Effector memory CD8-positive, alpha-beta T cell (primary cell): ENCODE measurements at places on chromosomes 4 and X.
A peak's percentile ranks its signal among the peaks of the same experiment; 100 is the strongest.

GRCh38 chr4:150283689-150284088, 205.4 kb downstream of the DCLK2 start:
- no peak for DNase-seq

DNA sequence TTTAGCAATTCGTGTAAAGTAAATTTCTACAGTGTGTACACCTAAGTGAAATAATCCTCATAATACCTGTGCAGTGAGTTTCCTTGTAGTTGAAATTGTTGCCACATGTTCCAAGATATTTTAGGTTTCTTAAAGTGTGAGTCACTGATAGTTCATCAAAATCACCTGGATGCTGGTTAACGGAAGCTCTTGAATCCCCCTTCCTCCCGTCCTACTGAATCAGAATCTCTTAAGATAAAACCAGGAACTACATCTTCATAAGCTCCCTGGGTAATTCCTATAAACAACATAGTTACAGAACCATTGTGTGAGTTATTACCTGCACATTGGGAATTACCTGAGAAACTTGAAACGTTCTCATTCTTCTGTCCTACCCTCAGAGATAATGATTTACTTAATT, 197.4 kb upstream of the HS3ST1 start:
- DNase-seq: no peak

- DNase-seq: no peak
Measured at GRCh38 chrX:618761-619450, 11.7 kb upstream of the SHOX start.

- DNase-seq: no peak
Measured at GRCh38 chr4:167025670-167026069, 208.6 kb downstream of the SPOCK3 start.

DNA sequence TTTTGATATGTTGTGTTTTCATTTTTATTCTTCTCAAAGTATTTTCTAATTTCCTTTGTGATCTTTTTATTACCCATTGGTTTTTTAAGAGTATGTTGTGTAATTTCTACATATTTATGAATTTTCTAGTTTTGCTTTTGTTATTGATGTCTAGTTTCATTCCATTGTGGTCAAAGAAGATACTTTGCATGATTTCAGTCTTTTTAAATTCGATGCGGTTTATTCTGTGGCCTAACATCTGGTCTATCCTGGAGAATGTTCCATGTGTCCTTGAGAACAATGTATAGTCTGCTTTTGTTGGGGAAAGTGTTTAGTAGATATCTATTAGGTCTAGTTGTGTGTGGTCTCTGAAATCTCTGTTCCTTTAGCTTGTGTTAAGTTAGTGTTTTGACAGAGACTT, 46.2 kb downstream of the PPEF1 start:
- DNase-seq: no peak

GRCh38 chrX:85419293-85419692, 39.8 kb upstream of the POF1B start:
- DNase-seq: no peak

- DNase-seq: no peak
Measured at GRCh38 chr4:143488687-143489086, 24.8 kb upstream of the SMARCA5 start.

DNA sequence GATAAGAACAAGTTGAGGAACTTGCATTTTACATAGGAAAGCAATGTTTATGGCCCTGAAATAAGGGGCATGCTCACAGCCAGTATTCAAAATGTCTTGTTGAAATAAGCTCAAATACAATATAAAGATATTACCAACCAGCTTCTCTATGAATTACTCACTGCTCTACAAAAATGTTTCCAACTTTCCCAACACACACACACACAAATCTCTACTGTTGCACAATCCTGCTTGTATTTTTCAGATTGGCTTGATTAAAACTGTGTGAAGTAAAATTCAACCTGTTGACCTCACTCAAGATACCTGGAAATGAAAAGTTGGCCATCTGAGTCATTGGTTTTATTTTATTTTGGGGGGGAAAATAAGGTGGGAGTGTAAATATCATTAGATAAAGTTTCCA, 128.6 kb downstream of the CHIC2 start:
- no peak for DNase-seq

- no peak for DNase-seq
Measured at GRCh38 chr4:52751487-52751911, 274 bp upstream of the ERVMER34-1 start.

- DNase-seq: no peak
Measured at GRCh38 chr4:153209410-153209809, 5.2 kb downstream of the TRIM2 start.

DNA sequence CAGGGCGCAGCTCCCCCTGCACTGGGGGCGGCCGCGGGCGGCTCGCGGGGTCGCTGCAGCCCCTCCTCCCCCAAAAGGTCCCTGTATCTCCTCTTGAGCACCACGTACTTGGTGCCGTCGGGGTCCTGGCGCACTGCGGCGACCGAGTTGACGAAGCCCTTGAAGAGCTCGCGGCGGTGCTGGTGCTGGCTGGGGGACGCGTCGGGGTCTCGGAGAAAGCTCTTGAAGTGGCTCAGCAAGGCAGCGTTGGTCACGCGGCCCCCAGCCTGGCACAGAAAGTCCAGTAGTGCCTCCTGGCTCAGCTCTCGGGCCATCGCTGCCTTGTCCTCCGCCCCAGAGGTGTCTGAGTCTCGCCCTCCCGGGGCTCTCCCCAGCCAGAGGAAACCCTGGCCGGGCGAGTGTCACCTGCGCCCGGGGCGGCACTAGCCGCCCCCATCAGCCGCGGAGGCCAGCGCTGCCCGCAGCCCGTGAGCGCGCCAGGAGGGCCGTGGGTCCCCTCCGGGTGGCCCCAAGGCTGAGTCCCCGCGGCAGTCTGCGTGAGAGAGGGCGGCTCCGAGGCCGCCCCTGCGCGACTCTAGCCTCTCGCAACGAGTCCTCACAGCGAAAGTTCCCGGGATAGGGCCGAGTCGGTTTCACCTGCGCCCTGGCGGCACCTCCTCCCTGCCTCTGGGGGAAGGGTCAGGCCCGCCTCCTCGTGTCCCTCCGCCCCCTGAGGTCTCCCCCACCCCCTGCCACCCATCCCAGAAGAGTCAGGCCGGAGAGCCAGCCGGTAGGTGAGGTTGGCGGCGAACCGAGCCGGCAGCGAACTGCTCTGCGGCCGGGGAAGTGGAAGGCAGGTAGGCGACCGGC, at the start of gene SOWAHB:
Gene SOWAHB, minus strand, starts transcription at position 609 of the 849 bp plus-strand sequence. Its CDS starts 295 bp downstream, at position 314.
- DNase-seq: peak; percentile 10

GRCh38 chr4:140211161-140211560, 57.2 kb upstream of the MAML3 start:
- no peak for DNase-seq

DNA sequence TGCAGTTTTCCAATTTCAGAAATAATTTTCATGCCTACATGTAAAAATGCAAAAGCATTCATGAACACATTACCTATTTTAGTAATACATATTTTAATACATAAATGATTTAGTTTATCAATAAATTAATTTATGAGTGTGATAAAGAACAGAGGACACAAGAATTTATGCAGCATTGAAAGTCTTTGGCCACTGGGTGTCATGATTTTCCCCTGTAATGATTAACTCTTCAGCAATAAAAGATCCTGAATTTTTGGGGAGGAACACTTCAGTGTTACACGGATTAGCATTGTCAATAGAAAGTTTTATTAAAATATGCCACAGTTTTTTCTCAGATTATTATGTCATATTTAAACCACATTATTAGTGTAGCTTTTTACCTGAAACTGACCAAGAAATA, 8.6 kb upstream of the VCX2 start:
- no peak for DNase-seq

DNA sequence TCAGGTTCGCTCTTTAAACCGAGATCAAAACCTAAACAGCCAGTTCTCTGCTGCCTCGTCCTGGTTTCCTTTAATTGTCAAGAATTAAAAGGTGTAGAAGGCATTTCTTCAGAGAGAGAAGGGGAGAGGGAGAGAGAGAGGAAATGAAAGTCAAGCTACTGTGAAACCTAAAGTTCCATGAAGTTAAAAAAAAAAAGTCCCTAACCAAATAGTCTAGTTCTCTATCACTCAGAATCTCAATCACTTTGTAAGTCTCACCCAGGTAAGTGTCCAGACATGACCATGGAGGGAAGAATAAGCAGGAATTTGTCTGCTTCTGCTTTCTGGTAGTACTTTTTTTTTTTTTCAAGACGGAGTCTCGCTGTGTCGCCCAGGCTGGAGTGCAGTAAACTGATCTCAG, 18.8 kb upstream of the SMIM14 start:
- no peak for DNase-seq

DNA sequence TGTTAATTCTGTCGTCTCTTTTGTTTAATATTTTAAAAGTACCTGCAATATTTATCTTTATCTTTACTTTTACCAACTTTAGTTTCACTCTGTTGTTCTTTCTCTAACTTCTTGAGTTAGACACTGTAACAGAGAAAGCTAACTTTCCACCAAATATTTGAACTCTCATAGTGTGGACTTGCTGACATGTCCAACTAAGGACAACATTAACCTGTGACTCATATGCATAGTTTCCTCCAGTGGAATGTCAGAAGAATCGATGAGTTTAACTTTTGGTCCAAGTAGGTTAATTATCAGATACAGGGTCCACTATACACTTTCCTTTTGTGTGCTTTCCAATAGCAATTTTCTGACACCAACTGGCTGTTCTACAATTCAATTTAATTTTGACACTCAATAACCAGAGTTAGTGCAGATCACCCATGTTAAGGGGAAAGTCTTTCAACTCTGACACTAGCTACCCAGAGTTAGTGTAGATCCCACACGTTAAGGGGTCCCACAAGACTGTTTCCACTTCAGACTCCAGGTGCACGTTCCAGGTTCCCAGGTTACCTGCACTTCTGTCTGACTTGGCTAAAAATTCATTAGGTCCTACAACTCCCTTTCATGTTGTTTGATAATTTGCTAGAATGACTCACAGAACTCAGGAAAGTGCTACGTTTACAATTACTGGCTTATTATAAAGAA, 559.0 kb upstream of the AMOT start:
- no peak for DNase-seq

- no peak for DNase-seq
Measured at GRCh38 chrX:151132531-151132930, 43.9 kb upstream of the GPR50 start.

GRCh38 chrX:116317409-116317808, 119.0 kb upstream of the SLC6A14 start:
- no peak for DNase-seq

DNA sequence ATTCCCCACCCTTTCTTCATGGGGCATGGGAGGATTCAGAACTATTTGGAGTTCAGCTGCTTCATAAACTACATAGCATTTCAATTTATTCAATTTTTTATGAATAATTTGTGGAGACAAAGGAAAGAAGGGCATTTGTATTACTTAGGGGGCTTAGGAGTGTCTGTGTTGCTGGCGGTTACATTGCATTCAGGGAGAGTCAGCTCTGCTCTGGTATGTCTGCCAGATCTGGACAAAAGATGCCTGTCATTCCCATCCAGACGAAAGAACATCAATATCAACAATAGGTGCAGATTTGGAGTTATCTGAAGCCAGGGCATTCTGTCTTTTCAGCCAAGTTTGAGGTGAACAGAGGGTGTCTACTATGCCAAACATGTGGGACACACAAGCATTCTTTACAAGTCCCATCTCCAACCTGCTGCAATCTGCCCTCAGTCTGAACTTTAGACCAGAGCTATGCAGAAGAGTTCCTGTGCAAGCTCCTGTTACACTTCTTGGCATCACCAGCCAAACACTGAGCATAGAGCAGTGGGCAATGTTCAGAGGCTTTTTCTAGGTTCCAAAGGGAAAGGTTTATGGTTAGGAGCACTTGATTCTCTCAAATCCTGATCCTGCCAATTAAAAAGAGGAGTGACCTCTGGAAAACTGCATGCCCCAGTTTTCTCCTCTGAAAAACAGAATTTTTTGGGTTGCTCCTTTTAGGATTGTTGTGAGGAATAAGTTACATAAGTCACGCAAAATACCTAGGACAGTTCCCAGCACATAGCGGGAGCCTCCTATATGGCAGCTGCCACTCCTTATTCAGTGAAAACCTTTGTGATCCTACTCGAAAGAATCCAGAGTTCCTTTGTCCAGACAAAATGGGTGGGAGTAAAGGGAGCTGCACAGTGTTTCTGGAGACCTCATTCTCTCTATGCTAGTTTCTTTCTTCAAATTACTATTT, 719.5 kb upstream of the SLIT2 start:
- no peak for DNase-seq

GRCh38 chrX:74931214-74931613, 6.0 kb upstream of the NEXMIF start:
- no peak for DNase-seq

DNA sequence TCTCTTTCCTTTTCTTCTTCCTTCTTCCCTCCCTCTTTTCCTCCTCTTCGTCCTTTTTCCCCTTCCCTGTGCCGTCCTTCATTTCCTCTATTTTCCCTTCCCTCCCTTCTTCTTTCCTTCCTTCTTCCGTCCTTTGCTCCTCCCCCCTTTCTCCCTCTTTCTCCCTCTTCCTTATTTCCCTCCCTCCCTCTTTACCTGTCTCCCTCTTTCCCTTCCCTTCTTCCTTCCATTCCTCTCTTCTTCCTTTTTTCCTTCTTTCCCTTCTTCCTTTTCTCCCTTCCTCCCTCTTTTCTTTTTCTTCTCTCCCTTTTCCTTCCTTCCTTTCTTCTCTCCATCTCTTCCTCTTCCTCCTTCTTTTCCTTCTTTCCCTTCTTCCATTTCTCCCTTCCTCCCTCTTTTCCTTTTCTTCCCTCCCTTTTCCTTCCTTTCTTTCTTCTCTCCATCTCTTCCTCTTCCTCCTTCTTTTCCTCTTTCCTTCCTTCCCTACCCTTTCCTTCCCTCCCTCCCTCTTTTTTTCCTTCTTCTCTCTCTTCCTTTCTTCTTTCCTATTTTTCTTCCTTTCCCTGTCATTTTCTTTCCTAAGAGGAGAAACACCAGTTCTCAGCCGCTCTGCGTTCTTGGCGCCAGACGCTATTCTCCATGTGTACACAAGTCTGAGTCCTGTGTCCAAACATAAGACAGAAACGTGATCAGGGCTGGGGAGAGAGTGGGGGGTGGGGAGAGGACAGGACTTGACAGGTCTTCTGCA, 597.1 kb downstream of the MID1IP1 start:
- DNase-seq: no peak

GRCh38 chr4:110904435-110905065, 281.7 kb upstream of the PITX2 start:
- DNase-seq: no peak

DNA sequence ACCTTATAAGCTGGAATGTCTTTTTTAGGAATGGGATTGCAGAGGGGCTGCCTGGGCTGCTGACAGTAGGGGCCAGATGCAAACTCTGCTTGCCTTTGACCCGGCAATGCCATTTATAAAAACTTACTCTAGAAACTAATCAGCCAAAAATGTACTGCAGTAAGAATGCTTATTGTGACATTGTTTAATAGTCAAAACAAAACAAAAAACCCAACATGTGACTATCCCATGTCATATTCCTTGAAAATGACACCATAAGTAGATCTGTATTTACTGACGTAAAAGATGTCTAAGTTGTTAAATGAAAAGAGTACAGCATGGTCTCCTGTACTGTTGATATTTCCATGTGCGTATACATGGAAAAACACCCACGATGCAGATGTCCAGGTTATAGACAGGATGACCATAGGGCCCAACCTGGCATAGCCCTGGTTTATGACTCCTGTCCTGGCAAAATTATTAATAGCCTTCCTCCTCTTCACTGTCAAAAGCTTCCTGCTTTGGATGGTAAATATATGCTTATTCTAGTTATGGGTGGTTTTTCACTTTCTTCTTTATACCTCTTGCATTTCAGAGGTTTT, 138.9 kb downstream of the PTTG2 start:
- DNase-seq: no peak

GRCh38 chr4:182748283-182748682, 168.9 kb downstream of the DCTD start:
- no peak for DNase-seq
